ENCODE measurements at places on chromosomes 3 and 15.

DNA sequence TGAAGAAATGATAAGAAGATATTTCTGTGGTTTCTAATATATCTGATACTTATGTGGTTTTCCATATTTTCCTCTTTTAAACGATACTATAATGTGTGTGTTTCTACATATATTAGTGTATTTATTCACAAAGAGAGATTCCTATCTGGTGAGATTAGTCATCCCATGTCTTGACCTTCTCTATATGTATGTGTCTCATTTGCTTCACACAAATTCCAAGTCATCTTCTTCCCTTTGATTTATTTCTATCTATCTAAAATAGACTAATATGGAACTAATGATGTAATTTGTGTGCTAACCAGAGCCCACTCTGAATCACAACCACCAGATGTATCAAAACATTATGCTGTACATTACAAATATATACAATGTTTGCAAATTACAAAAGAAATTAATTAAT lies 154.7 kb upstream of the KCNMB2 start:
- no peak for DNase-seq

GRCh38 chr15:54660356-54660755 lies 536.4 kb downstream of the RSL24D1 start:
- DNase-seq: no peak

DNA sequence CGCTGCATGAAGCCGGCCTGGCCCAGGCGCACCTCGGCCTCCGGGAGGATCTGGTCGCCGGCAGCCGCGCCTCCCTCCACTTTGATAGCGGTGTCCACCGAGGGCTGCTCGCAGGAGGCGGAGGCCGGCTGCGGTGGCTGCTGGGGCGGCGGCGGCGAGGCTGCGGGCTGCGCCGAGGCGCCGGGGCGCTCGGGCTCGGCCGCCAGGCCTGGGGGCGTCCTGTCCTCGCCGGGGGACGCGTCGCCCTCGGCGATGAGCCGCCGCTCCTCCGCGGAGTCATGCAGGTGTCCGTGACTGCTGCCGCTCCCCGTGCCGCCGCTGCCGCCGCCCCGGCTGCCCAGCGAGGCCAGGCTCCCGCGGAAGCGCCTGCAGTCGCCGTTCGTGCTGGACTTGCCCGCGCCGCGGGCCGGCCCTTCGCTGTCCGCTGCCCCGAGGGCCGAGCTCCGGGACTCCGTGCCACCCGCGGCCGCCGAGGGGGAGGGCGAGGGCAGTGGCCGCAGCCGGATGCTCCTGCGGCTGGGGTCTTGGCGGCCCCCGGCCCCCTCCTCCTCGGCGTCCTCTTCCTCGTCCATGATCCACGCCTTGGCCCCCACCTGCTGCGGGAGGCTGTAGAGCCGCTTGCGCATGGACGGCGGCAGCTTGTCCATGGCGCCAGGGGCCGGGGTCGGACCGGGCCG lies 996 bp downstream of the HCN4 start:
- DNase-seq: no peak

DNA sequence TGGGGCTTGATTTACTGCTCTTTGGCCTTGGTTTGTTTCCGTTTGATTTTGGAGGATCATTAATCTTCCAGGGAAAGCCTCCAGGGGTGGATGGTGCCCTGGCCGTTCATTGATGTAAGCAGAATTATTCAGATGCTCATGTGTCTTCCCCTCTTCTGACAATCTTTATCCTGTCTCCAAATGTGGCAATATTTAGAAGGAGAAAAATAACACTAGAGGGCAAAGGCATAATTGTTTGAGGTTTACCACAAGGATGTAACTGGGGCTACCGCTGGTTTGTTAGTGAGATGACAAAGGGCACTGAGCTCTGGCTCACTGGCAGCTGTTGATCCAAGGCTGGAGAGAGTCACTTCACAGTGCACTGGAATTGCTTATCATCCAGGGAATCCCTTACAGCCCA lies 18.2 kb upstream of the PLCL2 start:
- no peak for DNase-seq

- DNase-seq: no peak
Measured at GRCh38 chr3:183099838-183100204, 525 bp upstream of the MCCC1 start.

DNA sequence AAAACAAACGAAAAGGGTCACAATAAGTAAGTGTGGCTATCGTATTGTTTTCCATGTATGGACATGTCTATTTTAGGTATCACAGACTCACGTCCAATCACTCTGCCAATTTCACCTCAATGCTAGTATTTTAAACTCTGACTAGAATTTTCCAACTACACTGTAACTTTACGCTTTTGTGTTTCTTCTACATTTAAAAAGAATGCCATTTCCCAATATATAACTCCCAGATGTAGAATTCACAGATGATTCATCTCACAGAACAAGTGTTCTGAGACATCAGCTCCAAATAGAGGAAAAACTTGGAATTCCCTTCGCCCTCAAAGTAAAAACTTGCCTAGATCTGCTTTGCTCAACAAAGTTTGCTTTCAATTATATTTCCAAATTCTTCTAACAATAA lies 14.2 kb downstream of the LRIG1 start:
- DNase-seq: peak; percentile 65

DNA sequence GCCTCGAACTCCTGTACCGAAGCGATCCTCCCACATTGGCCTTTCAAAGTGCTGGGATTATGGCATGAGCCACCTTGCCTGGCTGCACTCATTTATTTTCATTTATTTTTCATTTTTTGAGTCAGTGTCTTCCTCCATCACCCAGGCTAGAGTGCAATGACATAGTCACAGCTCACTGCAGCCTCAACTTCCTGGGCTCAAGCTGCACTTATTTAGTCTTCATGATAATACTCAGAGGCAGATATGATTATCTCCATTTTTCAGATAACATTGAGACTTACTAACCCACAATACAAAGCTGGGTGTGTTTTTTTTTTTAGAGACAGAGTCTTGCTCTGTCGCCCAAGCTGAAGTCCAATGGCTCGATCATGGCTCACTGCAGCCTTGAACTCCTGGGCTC lies 10.0 kb downstream of the PRKCI start:
- DNase-seq: no peak

GRCh38 chr15:74466570-74466969 lies 5.6 kb upstream of the UBL7 start:
- DNase-seq: no peak

DNA sequence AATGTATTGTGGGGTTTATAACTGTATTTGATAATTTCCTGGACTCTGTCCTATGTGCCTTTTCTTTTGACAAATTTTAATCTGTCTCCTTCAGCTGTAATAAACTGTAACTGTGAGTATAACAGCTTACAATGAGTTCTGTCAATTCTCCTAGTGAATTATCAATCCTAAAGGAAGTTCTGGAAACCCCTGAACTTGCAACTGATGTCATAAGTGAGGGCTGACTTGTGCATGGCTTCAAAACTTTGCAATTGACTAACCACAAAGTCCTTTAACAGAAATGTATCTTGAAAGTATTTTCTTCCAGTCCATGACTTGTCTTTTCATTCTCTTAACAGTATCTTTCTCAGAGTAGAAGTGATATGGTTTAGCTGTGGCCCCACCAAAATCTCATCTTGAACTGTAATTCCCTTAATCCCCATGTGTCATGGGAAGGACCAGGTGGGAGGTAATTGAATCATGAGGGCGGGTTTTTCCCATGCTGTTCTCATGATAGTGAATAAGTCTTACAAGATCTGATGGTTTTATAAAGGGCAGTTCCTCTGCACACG lies 108.3 kb downstream of the TFDP2 start:
- no peak for DNase-seq

- DNase-seq: no peak
Measured at GRCh38 chr3:30691249-30691880, 85.0 kb downstream of the TGFBR2 start.
